Stimulated activated CD4-positive, alpha-beta T cell treated with anti-CD3 and anti-CD28 coated beads, Interleukin-2, amount 100 ng/mL, for 48 hours (primary cell): ENCODE measurements at places on chromosomes 12 and 14.

- DNase-seq = no peak
These were observed 225.6 kb upstream of the CRY1 start for GRCh38 chr12:107318806-107319532.

- no peak for DNase-seq
These were observed 30.9 kb downstream of the GPR137C start for GRCh38 chr14:52583544-52583943.

DNA sequence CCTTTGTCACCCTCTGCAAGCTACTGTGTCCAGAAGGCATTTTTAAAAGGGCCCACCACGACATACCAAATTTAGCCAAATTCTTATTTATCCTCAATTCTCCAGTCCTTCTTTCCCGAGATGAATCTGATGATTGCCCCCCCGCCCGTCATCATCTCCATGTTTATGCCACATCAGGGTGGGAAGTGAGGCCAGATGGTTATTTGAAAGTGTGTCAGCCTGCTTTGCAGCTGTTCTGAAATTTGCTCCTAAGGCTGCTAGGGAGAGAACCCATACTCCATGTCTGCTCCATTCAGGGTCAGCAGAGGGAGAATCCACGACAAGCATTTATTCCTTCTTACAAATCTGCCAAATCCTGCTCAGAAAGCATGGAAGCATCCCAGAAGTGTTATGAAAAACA is 337.8 kb downstream of the ADAMTS20 start:
- no peak for DNase-seq

GRCh38 chr14:33532553-33532952 is 418.3 kb downstream of the EGLN3 start:
- no peak for DNase-seq

DNA sequence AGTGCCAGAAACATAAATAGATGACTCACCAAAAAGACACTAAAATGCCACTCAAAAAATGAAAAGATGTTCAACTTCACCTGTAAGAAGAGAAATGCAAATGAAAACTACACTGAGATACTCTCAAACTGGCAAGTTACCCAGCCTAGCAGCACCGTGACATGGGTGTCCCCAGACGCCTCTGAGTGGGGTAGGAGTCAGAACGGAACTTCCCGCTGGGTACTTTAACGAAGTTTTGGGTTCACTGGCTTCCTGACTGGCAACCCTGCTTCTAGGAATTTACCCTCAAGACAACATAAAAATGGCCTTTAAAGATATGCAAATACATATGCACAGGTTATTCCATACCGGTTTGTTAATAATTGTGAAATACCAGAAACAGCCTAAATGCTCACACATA is 52.6 kb downstream of the RIMBP2 start:
- DNase-seq = no peak
